GM13976 (cell line): ENCODE measurements at places on chromosomes 1 and 21.

GRCh38 chr1:112935461-112936111, 20.4 kb downstream of the SLC16A1 start:
- DNase-seq: no peak

GRCh38 chr1:99599678-99600175, 46.2 kb upstream of the PALMD start:
- no peak for DNase-seq

- no peak for DNase-seq
Measured at GRCh38 chr1:159951551-159951950, 2.5 kb downstream of the SLAMF9 start.

GRCh38 chr1:13828454-13829151, 128.6 kb downstream of the PRDM2 start:
- DNase-seq: peak; percentile 77

GRCh38 chr1:24688621-24689195, 45.6 kb downstream of the SRRM1 start:
- DNase-seq: peak; percentile 83

DNA sequence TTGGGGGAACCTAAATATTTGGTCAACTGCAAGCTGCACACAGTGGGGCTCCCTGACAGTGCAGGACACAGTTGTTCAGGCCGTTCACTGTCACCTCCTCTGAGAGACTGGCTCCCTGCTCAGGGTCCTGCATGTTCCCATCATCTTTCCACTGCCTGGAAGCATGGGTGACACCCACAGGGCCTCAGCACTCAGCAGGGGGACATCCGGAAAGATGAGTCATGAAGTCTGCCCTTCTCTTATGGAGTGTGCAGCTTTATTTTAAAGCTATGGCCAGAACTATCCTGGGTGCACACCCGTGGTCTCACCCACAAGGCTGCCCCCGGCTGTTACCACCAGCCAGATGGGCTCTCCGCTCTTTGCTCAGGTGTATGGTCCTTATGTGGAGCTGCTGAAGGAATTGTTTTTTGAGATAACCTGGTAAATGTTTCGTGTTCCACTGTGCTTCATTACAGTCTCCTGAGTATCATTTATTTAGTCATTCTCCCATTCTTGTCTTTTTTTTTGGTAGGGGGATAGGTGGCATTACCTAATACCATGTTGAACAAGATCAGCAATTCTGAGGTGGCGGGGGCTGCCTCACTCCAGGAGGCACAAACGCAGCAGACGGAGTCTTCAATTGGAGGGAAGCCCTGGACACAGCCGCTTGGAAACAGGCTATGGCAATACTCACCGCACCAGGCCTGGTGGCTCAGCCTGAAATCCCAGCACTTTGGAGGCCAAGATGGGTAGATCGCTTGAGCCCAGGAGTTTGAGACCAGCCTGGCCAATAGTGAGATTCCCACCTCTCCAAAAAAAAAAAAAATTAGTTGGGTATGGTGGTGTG, 14.3 kb downstream of the TRIM11 start:
- no peak for DNase-seq

DNA sequence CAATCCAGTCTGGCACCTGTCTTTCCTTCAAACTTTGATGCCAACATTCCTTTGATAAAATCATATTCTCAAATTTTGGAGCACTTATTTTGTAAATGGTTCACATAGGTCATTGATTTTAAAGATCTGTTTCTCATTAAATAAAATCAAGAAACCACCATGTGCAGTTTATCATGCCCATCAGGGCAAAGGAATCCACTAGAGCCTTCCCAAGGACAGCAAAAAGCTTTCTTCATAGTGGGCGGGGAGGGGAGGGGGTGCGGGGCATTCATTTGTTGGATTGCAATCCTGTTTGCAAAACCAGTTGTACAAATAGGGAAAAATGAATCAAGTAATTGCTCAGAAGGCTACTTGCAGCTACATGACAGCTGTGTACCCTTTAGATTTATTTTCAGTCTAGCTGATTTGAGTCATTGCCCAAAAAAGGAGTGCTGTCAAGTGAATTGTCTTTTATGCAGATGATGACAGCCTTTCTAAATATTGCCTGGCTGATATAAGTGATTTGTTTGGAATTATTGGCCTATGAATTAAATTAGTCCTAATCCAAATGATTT, 23.0 kb downstream of the LRRC8B start:
- no peak for DNase-seq

DNA sequence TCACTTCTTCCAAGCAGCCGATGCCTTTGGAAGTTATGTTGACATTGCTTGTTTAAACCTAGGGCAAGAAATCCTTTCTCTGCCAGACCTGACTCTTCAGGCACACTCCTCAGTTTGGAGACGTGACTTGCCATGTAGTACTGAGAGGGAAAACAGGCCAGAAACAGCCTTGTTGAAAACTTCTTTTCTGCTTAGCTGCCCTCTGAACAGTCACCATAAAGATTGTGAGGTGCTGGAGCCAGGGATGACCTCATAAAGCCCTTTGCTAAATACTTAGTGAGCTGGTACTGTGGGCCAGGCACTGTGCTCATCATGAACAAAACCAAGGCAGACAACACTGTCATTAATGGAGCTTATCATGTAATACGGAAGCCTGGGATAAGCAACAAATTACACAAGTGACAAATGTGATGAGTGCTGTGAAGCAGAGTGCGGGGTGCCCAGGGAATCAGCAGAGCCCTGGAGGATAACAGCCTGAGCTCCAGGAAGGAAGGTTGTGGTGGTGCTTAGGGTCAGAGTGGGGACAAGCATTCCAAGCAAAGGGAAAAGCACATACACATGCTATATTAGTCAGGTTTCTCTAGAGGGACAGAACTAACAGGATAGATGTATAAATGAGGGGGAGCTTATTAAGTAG, 42.4 kb downstream of the MTARC1 start:
- no peak for DNase-seq

- no peak for DNase-seq
Measured at GRCh38 chr1:7590426-7590790, 180.7 kb upstream of the VAMP3 start.

DNA sequence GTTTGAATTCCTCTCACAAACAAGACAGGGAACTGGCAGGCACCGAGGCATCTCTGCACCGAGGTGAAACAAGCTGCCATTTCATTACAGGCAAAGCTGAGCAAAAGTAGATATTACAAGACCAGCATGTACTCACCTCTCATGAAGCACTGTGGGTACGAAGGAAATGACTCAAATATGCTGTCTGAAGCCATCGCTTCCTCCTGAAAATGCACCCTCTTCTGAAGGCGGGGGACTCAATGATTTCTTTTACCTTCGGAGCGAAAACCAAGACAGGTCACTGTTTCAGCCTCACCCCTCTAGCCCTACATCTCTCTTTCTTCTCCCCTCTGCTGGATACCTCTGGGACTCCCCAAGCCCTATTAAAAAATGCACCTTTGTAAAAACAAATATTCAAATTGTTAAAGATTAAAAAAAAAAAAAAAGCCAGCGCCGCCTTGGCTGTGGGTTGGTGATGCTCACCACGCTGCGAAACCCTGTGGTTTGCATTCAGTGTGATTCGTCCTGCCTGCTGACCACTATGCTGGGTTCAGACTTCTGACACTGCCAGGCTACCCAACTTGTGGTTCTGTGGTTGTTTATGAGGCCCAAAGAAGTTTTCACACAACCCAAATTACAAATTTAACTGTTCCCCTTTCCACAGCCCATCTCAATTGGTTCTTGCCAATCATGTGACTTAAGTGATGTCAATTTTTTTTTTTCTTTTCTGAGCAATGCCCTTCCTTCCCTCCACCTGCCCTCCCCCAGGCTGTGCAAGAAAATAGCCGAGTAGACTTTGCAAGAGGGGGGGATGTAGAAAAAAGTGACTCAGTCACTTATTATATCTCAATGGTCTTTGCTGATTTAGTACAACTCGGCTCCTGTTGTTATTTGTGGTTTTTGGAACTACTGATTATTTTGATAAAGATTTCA, at the start of gene RUNX1:
Gene RUNX1 (minus strand): TSS at position 597 of the 912 bp plus-strand sequence.
- peak; percentile 72 for DNase-seq

DNA sequence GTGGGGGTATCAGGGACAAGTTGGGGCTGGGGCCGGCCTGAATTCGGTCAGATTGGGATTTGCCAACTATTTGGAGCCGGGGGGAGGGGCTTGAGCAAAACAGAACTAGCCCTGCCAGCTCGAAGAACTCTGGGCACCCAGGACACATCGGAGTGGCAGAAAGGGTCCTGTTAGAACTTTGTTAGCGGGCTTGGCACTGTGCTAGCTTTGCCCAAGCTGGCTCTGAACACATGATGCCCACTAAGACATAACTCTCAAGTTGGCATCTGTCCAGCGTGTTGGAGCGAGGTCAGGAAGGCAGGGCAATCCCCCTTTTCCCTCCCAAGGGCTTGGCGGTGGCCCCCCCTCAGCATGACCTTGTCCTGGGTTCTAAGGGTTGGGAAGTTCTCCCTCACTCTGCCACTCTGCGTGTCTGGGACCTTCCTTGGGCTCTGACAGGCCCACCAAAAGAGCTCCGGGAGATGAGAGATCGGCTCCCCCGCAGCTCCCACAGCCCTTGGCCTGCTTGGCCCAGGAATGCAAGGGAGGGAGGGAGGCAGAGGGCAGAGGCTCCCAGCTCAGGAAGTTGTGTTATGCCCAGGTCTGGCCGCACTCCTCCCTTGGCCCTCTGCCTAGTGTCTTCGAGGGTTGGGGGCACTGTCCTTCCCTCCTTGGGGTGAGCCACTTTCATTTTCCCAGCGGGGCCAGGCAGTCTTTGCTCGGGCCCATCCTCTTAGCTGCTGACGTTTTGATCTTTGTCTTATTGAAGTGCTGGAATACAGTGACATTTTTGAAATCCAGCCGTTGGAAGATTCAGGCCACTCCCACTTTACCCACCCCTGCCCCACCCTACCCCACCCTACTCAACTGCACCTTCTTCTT, 1.2 kb downstream of the LMNA start:
- no peak for DNase-seq

- peak; percentile 41 for DNase-seq
Measured at GRCh38 chr1:62841587-62842169, 57.7 kb downstream of the ATG4C start.

DNA sequence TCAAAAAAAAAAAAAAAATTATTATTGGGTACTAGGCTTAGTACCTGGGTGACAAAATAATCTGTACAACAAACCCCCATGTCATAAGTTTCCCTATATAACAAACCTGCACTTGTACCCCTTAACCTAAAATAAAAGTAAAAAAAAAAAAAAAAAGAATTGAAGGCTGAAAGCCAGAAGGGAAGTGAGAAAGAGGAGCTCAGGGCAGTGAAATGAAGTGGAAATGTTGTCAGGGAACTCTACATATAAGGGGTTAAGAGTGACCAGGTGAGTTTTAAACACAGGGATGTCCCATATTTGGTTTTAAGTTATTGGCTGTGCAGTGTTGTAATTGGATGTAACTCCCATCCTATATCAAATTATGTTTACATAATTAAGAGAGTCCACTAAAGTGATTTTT, 85.7 kb upstream of the ABCD3 start:
- DNase-seq: no peak

GRCh38 chr1:85581802-85582686, 1.5 kb downstream of the CCN1 start:
- no peak for DNase-seq

DNA sequence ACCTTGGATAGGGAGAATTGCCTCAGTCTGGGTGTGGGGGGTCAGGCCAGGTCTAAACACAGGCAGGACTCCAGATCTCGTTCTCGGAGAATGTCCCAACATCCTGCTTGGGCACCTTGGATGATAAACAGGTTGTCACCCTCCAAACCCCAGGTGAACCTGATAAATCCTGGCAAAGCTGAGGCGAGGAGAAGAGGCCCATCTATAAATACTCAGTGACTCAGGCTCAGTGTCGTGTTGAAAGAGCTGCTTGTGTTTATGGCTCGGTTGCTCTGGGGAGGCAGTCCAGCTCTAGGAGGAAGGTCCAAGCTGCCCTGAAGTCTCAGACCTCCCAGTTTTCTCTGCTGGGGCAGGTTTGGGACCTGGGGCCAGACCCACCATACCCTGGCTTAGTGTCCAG, 15.8 kb upstream of the TRIM63 start:
- DNase-seq: no peak

DNA sequence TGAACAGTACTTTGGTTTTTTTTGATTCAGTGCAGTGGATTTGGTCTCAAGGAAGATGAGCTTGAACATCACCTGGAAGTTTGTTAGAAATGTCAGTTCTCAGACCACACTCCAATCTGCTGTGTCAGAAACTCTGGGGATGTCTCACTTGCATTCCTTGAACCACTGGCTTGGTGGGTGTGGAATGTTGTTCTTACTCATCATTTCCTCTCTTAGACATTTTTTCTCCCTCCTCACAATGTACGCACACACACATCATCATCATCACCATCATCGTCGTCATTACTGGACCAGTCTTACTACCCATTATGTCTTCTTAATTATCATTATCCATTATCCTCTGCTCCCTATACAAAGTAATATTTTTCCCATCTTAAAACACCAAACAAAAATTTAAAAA, 91.9 kb upstream of the KCNK2 start:
- DNase-seq: no peak

GRCh38 chr1:165564561-165564960, 20.8 kb downstream of the LRRC52 start:
- no peak for DNase-seq

DNA sequence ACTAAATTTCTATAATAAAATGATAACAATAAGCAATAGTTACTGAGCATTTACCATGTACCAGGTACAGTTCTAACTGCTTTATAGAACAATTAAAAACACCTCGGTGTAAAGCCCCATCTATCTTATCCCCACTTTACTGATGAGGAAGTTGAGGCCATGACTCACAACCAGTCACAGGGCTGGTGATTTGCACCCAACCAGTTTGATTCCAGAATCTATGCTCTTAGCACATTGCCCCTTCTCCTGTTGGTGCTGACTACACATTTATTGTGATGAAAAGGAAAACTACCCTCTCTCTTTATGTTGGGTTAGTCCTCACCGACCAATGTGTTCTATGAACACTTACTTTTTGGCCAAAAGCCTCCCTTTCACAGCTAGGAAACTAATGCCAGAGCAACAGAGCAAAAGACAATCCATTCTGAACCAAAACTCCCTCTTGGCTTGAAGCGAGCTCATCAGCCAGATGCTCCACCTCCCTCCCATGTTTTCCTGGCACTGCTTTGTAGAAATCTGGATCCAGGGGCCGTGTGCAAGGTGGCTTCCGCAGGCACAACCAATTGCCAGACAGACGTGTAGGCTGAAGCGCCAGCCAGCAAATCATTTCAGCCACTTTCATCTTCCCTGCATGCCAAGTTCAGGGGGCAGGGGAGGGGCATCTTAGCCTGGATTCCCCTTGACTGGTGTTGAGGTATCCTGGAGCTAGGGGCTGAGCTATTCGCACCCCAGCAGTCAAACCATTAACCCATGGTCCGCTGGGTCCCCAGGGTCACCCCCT, 32.0 kb upstream of the SLC30A1 start:
- no peak for DNase-seq
